ENCODE measurements at places on chromosomes 1 and 21.

DNA sequence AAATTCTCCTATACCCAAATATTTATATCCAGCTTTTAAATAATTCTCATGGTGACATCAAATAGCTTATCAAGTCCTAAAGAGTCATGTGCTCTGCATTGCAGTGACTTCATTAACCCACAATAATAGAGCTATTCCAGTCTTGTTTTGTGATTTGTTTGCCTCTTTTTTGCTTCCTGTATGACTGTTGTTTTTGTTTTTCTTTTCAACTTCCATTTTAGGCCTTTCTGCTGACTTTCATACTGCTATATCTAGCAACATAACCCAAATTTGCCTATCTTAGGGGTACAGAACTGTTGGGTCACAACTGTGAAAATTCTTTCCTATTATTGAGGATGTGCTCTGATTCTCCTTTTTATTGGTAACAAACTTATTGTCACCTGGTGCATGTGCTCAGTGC is 30.3 kb downstream of the SPATA17 start:
- no peak for DNase-seq

DNA sequence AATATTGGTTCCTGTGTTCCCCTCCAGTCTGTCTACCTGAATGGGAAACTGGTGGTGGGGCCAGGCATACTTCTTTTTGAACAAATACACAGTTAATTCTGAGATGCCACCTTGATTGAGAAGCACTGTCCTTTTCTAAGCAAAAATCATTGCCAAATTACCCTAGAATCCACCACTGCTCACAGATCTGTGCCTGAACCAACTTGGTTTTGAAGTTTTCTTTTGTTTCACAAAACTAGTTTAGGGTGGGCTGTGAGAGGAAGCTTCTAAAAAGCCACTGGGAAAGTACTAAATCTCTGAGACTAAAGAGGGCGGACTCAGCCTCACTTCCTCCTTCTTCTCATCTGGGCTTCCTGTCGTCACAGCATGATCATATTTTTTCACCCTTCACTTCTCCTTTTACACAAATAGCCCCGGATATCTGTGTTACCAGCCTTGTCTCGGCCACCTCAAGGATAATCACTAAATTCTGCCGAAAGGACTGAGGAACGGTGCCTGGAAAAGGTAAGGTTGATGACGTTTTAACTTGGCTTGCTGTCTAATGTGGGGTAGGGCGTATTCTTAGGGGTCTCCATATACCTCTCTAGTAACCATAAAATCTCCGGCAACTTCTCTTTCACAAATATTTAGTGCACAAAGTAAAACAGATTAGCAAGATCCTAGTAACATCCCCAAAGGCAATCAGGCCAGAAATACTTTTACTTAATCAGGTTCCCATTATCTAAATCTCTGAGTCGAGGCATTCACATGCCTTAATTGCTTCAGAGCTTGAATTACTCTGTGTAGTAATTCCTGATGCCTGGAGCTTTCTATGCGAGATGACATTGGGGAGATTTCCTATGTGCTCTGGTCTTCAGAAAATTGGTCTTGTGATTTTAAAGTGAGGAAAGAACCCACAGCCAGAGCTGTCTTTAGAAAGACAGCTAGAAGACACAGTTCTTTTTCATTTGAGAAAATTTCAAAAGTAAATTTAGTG is at the start of gene CD53:
CD53 (plus strand) TSS at position 404 of the 976 bp plus-strand sequence. CDS start 18,261 bp downstream, outside the sequence.
- no peak for DNase-seq

- DNase-seq, result no peak
Observed at GRCh38 chr1:247456021-247456420, 1.9 kb downstream of the OR2B11 start.

GRCh38 chr21:24115141-24115540 is 1492.1 kb downstream of the MRPL39 start:
- DNase-seq, result no peak

GRCh38 chr1:19133360-19133759 is 76.7 kb downstream of the UBR4 start:
- no peak for DNase-seq

DNA sequence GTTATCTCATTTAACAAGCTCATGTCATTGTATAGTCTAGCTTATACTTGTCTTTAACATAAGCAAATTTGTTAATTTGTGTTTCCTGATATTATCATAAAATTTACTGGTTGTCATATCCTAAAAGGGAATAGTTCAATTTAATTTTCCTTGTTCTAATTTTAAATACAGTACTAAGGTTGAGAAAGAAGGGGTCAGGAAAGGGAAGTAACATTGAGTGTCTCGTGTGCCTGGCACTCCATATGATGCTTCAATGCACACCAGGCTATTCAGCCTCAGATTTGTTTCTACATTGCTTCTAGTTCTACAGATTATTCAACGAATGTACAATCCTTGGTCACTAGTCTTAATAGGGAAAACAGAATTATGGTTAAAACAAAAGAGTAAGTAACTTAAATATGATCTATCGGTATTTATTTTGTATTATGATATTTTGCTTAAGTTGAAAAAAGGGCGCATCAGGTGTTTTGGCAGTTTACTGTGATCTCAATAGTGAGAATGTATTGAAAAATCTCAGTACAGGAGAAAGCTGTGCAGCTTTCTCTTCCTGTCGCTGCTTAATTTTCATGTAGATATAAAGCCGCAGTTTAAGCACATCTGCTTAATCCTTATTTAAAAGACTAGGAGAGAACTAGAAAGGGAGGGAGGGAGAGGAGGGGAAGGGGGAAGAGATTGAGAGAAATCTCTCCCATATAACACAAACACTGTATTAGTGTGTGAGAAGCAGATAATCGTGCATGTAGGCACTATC is 13.0 kb downstream of the PTPRC start:
- no peak for DNase-seq

GRCh38 chr1:29398431-29398830 is 162.1 kb downstream of the PTPRU start:
- DNase-seq, result no peak

DNA sequence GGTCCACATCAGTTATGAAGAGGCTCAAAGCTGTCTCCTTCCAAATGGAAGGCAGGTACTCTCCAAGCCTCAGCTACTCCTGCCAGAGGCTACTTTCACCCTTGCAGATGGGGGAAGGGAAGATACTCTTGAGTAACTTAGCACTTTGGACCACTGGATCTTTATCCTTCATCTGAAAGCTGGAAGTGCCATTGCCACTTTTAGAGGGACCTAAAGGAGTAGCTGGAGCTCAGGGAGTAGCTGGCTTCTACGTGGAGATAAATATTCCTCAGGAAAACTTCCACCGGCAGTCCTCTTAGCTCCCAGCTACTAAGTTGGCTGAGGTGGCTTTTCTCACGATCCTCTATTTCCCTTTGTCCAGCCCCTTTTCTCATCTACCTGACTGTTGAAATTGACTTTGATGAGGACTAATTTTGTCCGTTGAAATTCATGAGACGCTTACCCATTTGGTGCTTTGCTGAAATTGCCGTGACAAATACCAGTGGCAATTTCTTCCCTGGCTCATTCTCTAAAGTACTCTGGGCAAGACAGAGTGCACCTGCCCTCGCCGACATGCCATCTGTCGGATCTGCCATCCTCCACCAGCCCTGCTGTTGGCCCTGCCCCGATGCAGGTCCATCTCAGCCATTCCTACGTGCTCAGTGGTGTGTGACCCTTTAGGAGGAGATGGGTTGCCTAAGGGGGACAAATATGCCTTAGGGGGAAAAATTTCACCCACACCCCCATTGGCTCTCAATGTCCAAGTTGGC is 13.6 kb downstream of the IGSF21 start:
- no peak for DNase-seq

DNA sequence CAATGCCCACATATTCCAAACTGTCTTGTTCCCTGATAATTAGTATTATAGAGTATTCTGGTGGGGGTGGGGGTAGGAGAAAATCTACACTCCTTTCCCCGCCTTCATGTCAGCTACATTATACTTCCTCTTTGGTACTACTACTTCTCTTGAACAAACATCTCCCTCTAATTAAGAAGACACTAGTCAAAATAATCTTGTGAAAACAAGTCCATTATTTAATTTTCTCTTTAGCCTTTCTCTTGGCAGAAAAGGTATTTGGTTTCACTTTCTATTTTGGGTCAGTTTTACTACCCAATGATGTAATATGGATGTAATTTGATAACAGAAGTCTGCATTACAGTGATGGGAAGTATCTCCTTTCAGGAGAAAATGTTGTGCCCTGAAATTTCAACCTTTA is 22.5 kb downstream of the NTMT2 start:
- no peak for DNase-seq

GRCh38 chr1:101203820-101204540 is 32.8 kb upstream of the S1PR1 start:
- DNase-seq, result no peak

GRCh38 chr1:153882296-153882912 is 40.4 kb downstream of the GATAD2B start:
- DNase-seq, result no peak

DNA sequence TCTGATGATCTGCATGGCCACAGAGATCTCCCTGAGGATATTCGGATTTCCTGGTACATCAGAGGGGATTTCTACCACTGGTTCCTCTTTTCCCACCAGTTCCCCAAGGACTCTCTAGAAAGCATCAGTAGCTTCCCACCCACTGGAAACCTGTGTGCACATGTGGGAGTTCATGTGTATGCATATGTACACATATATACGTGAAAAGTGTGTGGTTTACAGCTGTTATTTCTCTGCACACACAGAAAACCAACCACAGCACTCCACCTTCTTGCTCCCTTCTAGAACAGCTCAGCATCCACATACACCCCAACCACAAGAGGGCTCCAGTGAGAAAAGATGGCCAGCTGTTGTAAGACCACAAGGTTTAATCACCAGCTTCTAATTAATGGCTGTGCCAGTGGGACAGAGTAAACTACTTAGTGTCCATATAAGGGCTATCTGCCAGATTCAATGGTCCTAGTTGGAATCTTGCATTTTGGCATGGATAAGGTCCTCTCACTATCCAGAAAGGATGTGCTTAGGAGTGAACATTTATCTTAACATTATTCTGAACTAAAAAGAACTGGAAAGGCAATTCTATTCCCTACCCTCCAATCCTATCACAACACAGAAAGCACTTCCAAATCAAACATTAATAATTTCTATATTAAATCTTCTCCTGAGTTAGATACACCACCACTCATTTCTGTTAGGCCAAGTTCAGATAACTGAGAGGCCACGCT is 24.1 kb downstream of the GPR3 start:
- DNase-seq, result no peak

DNA sequence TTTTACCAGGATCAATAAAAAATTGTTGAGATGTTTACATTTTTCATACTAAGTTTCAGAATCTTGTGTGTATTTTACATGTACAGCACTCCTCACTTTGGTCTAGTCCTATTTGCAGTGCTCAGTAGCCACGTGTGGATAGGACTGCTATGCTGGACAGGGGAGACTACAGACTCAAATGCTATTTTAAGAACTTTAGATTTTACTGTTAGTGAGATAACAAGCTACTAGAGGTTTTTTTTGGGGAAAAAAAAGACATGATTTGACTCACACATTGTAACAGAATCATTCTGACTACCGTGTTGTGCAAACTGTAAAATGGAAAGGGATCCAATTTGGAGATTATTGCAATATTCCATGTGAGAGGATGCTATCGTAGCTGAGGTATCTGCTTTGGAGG is 418.9 kb upstream of the PRMT6 start:
- DNase-seq, result no peak

DNA sequence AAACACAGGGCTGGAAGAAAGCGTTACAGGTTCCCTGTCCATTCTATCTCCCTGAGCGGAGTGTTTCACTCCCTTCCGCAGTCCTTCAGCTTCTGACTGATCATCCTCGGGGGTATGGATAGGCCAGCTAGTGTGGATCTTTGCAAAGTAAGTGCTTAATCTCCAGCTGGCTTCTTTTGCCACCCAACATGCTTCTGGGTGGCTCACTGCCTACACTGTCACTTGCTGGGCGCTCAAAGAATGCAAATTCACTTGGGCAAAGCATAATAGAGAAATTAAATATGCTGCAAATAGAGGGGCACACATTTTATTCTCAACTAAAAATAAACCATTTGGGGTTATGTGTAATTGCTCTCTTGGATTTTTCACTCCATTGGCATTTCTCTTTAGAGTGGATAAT is 265.6 kb downstream of the TNR start:
- DNase-seq, result no peak

GRCh38 chr21:31887391-31887841 is 14.6 kb downstream of the HUNK start:
- no peak for DNase-seq

DNA sequence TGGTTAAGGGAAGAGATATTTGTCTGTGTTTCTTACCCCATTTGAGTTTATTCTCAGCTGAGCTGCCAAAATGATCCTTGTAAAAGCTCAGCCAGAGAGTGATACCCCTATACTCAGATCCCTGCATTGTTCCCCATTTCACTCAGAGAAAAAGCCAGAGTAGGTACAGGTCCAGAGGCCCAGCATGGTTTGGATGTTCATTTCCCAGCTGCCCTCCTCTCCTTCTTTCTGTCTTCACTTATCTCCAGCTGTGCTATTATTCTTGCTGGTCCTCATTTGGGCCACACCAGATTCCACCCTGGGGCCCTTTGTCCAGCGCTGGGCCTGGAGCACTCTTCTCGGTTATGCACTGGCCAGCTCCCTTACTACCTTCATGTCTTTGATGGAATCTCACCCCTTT is 187.7 kb downstream of the CHRM3 start:
- no peak for DNase-seq

DNA sequence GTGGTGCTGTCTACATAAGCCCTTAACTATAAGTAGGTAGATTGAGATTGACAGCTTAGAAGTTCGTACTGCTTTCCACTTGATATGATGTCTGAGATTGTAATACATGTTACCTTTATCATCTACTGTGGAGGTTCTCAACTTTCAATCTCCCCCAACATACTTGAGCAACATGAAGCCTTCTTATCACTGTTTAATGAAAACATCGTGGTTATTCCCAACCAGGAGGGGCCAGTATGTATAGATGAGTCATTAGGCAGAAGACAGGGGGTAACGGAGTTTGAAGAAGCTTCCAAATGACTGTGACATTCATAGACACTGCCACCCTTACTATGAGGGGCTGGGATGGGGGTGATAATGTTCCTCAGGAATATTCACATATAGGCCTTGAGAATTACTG is 36.0 kb downstream of the CENPF start:
- DNase-seq, result no peak

- DNase-seq, result no peak
Observed at GRCh38 chr1:94002046-94002787, 93.0 kb upstream of the GCLM start.

DNA sequence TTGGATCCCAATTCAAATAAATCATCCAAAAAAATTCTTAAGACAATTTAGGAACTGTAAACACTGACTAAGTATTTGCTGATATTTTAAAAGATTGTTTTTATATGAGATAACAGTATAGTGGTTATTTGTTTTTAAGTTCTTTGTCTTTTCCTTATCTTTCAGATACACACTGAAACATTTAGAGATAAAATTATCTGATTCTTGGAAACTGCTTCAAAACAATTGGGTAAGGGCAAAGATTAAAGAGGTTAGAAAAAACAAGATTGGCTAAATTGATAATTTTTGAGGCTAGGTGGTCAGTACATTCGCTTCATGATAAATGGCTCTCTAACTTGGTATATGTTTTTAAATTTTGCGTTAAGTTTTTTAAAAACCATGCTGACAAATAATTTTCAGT is 117.3 kb downstream of the PSMG1 start:
- DNase-seq, result no peak
